ENCODE measurements at places on chromosomes 6 and 20.

- H3K4me1 ChIP-seq: no peaks in the 10 kb centered on the region
- H3K27ac ChIP-seq: no peak overlapping the region
- no peak overlapping the region for H3K4me3 ChIP-seq
- DNase-seq: no peak
- no peaks in the 10 kb centered on the region for H3K36me3 ChIP-seq
These were observed 132.6 kb downstream of the SGK1 start for GRCh38 chr6:134185277-134185676.

DNA sequence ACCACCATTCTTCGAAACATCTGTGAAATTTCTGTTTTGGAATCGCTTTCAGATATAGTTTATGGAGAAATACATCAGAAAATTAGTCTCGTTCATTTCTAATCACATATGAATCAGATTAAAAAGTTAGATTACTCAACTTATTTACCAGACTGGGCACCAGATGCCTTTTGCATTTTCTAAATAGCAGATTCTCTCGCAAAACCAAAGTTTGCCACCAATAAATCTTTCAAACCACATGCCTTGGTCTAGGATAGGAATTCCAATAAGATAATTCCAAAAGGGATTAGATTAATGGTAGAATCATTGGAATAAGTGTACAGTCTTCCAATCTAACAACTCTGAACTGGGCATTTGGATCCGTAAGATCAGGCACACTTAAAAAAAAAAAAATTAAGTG is 160.4 kb upstream of the TAB2 start:
- no peak overlapping the region for H3K27ac ChIP-seq
- H3K36me3 ChIP-seq: no peaks in the 10 kb centered on the region
- H3K4me3 ChIP-seq: no peak overlapping the region
- no peaks in the 10 kb centered on the region for H3K27me3 ChIP-seq

- H3K4me1 ChIP-seq: no peaks in the 10 kb centered on the region
- H3K4me3 ChIP-seq: no peak overlapping the region
- no peak overlapping the region for H3K27ac ChIP-seq
- no peaks in the 10 kb centered on the region for H3K36me3 ChIP-seq
- H3K27me3 ChIP-seq: peaks cover 22% of the 10 kb centered on the region
- DNase-seq: no peak
These were observed 21.2 kb downstream of the TGM2 start for GRCh38 chr20:38143646-38144554.

GRCh38 chr20:64265201-64265600 is 9.7 kb downstream of the PCMTD2 start:
- no peak overlapping the region for H3K4me3 ChIP-seq
- no peak overlapping the region for H3K27ac ChIP-seq
- no peak for DNase-seq
- H3K36me3 ChIP-seq: peaks cover 2% of the 10 kb centered on the region
- H3K27me3 ChIP-seq: no peaks in the 10 kb centered on the region
- H3K4me1 ChIP-seq: peaks cover 26% of the 10 kb centered on the region

DNA sequence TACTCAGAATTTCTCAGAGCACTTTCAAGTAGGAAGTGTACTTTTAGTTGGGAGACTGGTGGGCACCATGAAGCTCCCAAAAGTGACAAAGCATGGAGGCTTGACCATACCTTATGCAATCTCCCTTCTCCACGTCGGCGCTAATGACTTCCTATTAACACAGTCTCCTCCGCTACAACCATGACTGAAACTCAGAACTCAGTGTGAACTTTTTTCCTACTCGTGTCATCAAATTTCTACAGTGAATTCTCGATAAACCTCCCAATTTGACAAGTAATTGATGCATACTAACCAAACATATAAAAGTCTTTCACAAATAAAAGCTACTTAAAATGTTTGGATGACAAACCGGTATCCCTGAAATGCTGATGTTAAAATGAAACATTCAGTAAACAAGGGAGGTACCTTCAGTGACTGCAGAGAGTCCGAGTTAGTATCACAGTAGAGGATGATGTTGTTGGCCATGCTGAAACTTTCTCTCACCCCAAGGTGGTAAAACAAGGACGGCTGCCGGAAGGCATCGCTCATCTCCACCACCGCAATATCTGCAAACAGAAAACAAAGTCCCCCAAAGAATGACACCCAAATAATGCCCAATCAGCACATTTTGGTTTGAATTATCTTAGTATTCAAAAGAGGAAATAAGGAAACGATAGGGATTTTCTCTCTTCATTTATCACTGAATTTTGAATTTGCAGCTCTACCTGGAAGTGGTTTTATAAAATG is 72.1 kb downstream of the MAP3K5 start:
- no peak overlapping the region for H3K4me3 ChIP-seq
- peaks cover 10% of the 10 kb centered on the region for H3K4me1 ChIP-seq
- DNase-seq: no peak
- no peaks in the 10 kb centered on the region for H3K36me3 ChIP-seq
